Right renal pelvis (tissue), 4 donors: ENCODE measurements at places on chromosomes 12 and 14. TPM values are rescaled to one million over a fixed set of nuclear protein-coding genes. Genes with fewer than 3 reads are reported as not detected.

GRCh38 chr14:103164006-103164405 is 40.7 kb downstream of the TNFAIP2 start:
- DNase-seq = no peak

DNA sequence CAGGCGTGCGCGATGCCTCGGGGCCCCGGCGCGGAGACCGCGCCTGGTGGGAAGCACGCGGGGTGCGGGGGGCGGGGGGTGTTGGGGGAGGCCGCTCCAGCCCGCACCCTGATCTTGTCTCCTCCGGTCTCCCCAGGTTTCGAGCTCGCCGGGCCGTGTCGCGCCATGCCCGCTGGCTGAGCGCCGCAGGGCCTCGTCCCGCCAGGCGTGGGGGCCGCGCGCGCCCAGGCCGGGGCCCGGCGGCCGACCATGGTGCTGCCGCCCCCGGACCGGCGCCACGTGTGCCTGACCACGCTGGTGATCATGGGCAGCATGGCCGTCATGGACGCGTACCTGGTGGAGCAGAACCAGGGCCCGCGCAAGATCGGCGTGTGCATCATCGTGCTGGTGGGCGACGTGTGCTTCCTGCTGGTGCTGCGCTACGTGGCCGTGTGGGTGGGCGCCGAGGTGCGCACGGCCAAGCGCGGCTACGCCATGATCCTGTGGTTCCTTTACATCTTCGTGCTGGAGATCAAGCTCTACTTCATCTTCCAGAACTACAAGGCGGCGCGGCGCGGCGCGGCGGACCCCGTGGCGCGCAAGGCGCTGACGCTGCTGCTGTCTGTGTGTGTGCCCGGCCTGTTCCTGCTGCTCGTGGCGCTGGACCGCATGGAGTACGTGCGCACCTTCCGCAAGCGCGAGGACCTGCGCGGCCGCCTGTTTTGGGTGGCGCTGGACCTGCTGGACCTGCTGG is 2.4 kb downstream of the TMEM121 start:
- no peak for DNase-seq

DNA sequence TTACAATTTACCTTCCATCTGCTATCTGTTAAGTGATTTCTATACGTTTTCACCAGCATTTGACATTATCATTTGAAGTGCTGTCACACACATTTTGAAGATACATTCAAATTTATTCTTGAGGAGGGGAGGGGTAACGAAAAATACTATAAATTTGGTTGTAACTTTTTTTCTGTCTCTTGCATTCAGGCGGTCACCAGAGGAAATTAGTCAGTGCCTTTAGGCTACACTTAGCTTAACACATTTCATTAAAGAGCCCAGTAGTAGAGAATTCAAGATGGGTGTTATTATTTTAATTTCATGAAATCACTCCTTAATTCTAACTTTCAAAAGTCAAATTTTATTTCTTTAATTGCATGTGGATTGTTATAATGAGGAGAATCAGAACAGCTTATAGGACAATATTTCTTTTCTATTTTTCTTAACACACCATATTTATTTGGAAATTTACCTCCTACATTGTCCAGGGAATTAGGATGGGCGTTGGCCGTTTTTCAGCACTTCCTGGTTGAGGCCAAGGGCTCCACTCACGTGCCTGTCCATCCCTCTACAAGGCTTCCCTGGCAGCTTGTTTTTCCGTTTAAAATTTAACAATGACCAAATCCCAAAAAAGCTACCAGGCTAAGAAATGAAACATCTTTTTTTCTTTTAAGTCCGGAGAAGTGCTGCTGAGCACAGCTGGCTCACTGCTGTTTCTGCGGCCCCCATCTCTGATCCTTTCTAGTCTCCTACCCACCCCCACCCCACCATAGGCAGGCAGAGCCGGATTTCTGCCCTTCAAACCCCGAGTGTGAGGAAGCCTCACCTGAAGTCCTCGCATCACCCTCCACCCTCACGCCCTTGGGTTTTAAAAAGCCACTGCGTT is 1.1 kb upstream of the FAR2 start:
- DNase-seq = no peak

- DNase-seq = no peak
Observed at GRCh38 chr14:74297986-74298385, 4.7 kb downstream of the ABCD4 start.

PPFIA2 gene
- 4.5 TPM for polyA plus RNA-seq

OR4E2 gene
- not detected for polyA plus RNA-seq

DNA sequence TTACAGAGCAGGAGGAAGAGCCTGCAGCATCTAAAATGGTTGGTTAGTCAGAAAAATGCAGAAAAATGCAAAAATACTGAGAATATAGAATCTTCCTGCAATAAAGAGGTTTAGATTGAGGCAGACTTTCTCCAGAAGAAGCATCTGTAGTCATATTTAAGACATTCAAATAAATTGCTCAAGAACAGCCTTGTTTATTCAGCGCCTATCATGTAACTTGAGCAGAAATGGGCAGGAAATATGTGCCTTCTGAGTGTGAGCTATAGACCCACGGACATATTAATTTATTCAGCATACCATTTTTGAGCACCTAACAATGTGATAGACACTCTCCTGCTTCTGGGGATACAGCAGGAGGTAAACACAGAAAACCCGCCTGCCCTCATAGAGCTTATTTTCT is 102.0 kb upstream of the HIF1A start:
- DNase-seq = no peak

DNA sequence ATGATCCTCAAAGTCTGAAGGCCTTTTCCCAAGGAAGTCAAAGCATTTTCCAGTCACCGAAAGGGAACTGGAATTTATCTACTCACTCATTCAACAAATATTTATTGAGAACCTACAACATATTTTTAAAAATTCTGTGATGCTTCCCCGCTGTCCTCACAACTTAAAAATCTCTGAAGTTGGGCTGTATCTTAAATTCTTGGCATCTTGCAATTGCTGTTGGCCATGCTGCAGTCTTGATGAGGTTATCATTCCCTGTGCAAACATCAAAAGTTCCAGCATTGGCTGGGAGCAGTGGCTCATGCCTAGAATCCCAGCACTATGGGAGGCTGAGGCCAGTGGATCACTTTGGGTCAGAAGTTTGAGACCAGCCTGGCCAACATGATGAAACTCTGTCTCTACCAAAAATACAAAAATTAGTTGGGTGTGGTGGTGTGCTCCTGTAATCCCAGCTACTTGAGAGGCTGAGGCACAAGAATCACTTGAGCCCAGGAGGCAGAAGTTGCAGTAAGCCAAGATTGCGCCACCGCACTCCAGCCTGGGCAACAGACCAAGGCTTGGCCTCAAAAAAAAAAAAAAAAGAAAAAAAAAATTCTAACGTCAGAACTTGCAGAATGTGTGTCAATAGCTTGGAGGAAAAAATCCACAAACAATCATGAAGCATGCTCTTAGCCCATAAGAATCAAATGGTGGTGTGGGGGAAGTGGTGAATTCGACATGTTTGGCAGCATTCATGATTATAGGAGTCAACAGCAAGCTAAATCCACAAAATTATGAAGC is 34.9 kb downstream of the CCDC177 start:
- DNase-seq = no peak

GRCh38 chr12:124505001-124505818 is 62.2 kb downstream of the NCOR2 start:
- DNase-seq = no peak

DNA sequence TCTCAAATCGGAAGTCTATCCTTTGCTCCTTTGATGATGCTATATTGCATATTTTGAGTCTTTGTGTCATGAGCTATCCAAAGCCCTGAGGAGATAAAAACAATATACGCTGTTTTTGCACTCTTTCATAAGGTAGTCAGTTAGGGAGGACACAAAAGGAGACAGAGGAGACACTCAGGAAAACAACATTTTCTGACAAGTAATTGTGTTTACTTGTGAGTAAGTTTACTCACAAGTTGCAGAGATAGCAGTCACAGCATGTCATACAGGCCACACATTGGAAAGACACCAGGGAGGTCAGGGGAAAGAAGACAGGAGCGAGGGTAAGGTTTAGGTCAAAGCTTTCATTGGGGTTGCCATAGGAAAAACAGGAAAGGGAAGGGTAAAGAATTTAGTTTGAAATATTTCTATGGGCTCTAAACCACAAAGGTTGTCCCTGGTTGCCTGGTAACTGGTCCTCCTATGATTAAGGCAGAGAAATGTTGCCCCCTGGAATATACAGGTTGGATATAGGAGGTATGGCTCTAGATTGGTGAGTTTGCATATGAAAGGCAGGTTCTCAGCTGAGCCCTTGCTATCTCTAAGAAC is 7.4 kb upstream of the GABARAPL1 start:
- DNase-seq = no peak

RIPK3 gene
- 4.1 TPM for polyA plus RNA-seq

- DNase-seq = no peak
Observed at GRCh38 chr12:32163596-32163995, 56.9 kb downstream of the BICD1 start.

TTC9 gene
- 3.7 TPM for polyA plus RNA-seq

- DNase-seq = no peak
Observed at GRCh38 chr14:74444866-74445265, 18.9 kb upstream of the SYNDIG1L start.

- no peak for DNase-seq
Observed at GRCh38 chr12:6323340-6323994, 13.0 kb downstream of the PLEKHG6 start.

- no peak for DNase-seq
Observed at GRCh38 chr14:82562881-82563280, 1029.2 kb upstream of the SEL1L start.

- no peak for DNase-seq
Observed at GRCh38 chr12:104720339-104721038, 237.6 kb downstream of the SLC41A2 start.

DNA sequence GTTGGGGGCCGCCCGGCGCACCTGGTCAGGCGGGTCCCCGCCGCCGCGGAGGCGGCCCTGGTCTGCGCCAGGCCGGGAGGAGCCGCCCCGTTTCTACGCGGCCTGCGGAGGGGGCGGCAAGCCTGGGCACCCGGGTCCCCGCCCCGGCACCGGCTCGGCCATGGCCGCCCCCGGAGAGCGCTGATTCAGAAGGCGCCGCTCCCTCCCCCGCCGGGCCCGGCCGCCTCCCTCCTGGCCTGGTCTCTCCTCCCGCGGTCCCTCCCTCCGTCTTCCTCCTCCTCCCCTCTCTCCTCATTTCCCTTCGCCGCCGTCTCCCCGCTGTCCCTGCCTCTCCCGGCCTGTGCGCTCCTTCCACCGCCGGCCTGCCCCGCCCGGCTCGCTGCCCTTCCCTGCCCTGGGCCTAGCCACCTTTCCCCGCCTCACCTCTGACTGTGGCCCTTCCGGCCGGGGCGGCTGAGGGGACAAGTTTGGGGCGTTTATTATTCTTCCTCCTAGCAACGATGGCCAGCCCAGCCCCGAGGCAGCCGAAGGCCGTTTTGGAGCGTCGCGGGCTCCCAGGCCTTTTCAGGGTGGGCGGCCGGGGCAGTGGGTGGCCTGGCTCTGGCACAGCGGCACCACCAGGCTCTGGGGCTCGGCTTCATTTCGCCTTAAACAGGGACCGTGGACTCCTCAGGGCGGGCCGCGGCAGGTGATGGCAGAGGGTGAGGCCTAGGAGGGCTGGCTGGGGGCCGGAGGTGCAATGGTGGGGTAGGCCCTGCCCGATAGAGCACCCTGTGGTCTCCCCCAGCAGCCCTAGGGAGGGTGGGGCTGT is 768 bp downstream of the CEP170B start:
- DNase-seq = no peak

LTBR gene
- polyA plus RNA-seq = 60.4 TPM

DNA sequence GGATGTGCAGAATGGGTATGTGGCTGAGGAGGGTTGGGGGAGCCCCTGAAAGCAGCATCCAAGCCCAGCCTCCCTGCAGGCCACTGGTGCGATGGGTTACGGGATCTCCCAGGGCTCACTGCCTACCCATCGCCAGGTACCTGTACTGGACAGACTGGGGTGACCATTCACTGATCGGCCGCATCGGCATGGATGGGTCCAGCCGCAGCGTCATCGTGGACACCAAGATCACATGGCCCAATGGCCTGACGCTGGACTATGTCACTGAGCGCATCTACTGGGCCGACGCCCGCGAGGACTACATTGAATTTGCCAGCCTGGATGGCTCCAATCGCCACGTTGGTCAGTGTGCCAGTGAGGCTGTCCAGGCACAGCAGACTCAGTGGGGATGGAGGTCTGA is 18.3 kb upstream of the NXPH4 start:
- DNase-seq = no peak
